H4 (cell line): ENCODE measurements at places on chromosomes 16 and 17.

GRCh38 chr17:41937970-41938954 is 7.8 kb downstream of the ODAD4 start:
- DNase-seq: no peak

DNA sequence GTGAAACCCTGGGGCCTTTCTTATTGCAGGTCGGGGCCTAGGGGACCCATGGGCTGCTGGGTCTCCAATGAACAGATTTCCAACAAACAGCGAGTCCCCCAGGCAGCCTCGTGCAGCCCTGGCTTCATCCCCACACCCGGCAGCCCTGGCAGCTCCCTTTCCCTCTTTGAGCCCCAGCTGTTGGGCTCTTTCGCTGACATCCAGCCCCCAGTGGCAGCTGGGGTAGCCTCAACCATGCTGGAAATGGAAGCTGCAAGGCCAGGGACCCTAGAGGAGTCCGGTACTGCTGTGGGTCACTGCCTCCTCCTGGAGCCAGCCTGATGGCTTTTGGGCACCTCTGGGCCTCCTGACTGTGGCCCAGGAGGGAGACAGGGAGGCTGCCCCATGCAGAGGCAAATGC is 5.9 kb downstream of the RPUSD1 start:
- no peak for DNase-seq

GRCh38 chr17:66255112-66255511 is 25.9 kb upstream of the APOH start:
- peak; percentile 83 for DNase-seq

- DNase-seq: no peak
Measured at GRCh38 chr17:69268543-69269014, 40.0 kb upstream of the ABCA10 start.

GRCh38 chr16:52074133-52074532 is 472.8 kb downstream of the TOX3 start:
- no peak for DNase-seq

DNA sequence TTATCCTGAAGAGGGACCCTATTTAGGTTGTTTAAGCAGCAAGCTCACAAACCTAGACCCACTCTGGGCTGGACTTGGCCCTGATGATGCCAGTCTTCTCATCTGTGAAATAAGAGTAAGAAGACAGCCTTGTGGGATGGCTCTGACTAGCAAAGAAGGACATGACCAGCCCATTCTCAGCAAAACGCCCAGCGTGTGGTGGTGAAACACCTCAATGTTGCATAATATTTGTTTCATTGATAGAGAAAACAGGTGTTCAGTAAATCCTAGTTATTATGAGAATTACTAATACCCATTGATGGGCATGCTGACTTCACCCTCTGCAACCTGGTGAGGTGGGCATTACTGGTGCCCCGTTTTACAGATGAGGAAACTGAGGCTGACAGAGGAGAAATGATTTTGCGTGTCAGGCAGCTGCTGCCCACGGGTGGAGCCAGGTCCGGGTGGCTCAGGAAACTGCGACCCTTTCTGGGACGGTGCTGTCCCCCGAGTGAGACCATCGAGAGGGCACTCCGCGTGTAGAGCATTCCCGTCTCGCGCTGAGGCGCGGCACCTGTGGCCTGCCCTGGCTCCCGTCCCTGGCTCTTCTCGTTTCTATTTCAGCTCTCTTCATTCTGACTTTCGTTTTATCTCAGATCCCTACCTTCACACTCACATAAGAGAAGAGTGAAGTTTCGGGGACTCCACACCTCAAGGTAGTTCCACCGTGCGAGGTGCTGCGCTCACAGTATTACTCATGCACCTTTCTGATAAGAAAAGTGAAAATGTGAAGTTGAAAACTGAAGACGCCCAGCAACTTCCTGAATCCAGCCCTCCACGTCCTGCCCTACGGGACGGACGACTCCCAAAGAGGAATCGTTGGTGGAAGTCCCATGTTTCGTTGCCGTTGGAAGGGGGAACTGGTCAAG is 48.5 kb downstream of the IRF8 start:
- no peak for DNase-seq

DNA sequence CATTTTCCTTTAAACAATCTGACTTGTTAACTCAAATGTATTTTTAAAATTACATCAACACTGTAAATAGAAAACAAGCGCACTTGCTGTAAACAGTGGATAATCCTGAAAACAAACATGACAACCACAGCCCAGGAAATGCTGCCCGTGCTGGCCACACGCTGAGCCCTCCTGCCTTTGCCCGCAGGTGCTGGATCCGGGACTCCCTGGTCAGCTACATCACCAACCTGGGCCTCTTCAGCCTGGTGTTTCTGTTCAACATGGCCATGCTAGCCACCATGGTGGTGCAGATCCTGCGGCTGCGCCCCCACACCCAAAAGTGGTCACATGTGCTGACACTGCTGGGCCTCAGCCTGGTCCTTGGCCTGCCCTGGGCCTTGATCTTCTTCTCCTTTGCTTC is 6.6 kb upstream of the ADGRG3 start:
- DNase-seq: no peak

DNA sequence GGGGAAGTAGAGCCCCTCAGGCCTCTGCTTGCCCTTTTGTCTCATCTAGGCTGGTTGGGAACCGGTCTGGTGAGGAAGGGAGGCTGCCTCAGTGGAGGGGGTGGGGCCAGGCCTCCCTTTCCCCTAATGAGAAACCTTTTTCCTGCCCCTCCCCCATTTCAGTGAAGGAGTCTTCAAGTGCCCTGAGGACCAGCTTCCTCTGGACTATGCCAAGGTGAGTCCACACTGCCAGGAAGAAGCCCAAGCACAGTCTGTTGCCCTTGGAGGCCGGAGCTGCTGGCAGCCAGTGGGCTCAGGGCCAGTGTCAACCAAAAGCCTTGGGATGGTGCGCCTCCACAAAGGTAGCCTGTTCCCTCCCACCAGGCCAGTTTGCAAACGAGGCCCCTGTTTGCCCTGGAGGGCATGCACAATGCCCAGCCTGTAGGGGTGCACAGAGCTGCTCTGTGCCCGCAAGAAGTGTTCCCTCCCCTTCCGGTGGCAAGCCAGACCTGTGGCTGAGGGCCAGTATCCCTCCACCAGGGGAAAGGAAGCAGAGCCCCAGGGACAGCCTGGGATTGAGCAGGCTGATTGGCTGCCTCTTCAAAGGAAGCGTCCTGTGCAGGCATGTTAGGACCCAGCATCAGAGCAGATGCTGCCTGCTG is 3.4 kb downstream of the TRAF4 start:
- no peak for DNase-seq

DNA sequence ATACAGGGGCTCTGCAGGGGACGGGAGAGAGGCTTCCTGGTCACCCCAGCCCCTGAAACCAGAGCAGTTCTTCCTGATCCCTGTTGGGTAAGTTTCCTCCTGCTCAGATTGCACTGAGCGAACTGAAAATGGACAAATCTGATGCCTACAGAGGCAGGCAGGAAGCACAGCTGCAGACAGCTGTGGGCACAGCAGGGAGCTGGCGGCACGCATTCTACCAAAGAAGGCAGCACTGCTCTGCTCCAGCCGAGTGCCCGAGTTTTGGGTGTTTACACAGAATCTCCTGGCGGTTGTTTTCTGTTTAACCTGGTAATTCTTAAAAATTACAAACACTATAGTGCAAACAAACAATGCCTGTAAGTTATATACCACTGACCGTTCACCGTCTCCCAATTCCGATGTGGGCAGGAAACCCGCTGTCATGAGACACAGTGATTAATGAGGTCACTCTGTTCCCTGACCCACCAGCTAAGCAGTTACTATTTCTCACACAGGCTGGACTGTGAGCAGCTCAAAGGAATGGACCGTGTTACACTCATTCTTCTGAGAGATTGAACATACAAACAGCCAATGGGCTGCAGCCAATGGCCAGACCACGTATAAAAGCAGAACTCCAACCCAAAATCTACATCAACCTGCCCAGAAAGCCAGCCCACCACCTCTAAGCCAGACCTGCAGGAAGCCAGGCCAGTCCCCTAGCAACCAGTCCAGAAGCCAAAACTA is 25.5 kb downstream of the NSMCE1 start:
- DNase-seq: peak; percentile 96

GRCh38 chr17:372157-373152 is 19.8 kb upstream of the RPH3AL start:
- peak; percentile 80 for DNase-seq

DNA sequence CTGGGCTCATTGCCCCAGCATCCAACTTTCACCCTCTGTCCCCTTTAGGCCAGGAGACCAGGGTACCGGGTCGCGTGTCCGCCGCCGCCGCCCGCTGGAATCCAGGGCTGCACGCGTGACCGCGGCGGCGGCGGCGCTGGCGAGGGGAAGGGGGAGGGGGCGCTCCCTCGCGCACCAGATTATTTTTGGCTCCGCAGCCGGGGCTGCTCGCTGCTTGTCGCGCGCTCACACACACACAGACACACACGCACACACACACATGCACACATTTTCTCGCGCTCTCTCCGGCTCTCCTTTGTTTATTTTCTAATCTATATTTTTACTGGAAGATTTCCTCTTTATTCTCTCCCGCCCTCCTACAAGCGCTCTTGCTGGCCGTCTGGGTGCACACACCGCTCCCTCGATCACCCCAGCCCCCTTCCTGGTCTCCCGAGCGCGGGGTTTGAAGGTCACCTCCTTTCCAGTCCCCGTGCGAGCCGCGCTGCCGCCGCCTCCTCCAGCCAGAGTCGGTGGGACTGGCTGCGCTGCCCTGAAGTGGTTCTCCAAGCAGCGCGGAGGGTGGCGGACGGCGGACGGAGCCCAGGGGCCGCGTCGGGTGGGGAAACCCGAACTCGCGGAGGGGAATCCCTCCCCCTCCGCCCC is 921.4 kb upstream of the EEF2KMT start:
- no peak for DNase-seq

- DNase-seq: no peak
Measured at GRCh38 chr17:44738214-44738906, 20.4 kb upstream of the ADAM11 start.

- DNase-seq: no peak
Measured at GRCh38 chr17:77698903-77699623, 259.4 kb upstream of the TNRC6C start.

- no peak for DNase-seq
Measured at GRCh38 chr16:49599704-49600103, 226.1 kb downstream of the C16orf78 start.

DNA sequence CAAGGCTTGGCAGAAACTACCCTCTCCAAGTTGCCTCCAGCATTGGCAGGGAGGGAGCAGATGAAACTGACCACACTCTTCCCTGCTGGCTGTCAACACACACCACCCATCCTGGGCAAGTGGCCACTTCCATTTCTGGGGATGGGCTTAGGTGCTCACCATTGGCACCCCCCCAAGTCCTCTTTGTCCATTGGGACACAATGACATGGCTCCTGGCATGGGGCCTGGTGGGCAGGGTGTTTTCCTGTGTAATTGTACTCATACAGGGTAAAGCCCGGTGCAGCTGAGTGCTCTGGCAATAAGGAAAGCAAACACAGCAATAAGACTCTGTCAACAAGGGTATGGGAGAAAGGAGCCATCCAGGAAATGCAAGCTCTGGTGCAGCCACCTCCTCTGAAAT is 22.6 kb downstream of the SCNN1B start:
- peak; percentile 65 for DNase-seq

DNA sequence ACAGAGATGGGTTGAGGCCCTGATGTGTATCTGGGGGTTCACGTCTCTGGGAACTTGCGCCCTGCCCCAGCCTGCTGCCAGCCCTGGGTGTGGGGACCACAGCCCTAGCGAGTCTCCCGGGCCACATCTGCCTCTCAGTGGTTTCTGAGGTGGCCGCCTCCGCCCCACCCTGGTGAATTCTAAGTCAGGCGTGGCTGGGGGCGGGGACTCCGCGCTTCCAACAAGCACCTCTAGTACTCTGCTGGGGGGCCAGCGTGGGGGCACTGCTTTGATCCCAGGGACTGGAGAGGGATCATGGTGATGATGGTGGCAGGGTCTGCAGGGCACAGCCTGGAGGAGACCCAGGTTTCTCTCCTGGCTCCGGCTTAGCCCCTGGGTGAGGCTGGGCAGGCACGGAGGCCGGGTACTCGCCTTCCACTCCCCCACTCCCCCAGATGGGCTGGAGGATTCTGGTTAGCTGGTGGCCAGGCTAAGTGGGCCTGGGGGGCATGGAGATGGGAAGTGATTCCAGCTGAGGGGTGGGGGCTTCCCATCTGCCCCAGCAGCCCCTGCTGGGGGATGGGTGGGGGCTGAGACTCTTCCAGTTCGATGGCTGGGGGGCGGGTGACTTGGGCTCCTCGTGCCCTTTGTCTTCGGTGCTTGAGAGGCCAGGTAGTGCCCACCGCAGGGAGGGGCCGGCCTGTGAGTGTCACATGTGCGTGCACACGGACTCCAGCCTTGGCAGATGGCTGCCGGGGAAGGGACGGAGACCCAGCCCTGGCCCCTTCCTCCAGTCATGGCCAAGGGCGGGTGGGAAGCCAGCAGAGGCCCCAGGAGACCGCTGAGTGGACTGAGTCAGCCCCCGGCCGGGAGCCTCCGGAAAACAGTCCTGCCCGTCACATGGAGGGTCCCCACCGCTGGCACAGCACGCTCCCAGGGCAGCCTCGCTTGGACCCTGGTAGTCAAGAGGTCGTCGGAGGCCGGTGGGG is 3.9 kb downstream of the GLIS2 start:
- DNase-seq: no peak

DNA sequence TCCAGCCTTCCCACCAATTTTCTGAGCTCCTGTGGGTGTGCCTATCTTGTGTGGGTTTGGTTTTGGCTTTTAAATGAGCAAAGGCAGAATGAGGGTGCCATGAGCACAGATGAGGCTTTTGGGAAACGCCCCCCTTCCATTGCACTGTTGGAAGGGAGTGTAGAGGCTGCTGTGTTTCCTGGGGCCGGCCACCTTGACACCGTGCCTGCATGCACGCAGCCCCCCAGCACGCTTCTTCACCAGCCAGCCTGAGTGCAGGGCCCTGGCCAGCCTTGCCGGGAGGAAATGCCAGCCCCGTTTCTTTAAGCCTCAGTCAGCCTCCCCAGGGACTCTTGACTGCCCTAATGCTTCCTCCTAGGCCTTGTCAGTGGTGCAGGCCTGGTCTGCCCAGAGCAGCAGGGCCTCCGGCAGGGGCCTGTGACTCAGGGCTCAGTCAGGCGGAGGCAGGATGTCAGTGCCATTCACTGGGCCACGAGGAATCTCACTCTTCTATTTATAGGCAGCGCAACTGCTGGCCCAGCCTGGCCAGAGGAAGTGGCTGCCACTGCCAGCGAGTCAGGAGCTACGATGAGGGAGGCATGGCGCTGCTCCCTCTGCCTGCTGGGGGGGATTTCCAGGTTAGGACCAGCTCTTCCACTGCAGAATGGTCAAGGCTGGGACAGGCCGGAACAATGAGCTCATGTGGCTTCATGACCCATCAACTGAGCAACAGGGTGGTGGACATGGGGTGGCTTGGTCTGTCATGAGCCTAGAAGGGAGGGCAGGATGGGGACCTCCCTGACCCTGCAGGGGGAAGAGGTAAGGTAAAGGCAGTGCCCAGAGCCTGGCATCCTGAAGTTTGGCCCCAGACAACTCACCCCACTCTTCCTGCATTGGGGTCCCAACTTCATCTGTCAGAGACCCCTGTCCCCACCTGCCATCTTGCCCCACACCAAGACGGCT is 205.2 kb downstream of the RAB11FIP4 start:
- peak; percentile 94 for DNase-seq

- no peak for DNase-seq
Measured at GRCh38 chr16:30144017-30144416, 21.0 kb upstream of the MAPK3 start.

DNA sequence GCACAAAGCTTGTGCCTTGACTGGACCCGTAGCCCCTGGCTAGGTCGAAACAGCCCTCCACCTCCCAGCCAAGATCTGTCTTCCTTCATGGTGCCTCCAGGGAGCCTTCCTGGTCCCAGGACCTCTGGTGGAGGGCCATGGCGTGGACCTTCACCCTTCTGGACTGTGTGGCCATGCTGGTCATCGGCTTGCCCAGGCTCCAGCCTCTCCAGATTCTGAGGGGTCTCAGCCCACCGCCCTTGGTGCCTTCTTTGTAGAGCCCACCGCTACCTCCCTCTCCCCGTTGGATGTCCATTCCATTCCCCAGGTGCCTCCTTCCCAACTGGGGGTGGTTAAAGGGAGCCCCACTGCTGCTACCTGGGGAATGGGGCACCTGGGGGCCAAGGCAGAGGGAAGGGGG is 3.5 kb downstream of the CTRL start:
- no peak for DNase-seq
